BJ (cell line): ENCODE measurements at places on chromosomes 13 and 19.

DNA sequence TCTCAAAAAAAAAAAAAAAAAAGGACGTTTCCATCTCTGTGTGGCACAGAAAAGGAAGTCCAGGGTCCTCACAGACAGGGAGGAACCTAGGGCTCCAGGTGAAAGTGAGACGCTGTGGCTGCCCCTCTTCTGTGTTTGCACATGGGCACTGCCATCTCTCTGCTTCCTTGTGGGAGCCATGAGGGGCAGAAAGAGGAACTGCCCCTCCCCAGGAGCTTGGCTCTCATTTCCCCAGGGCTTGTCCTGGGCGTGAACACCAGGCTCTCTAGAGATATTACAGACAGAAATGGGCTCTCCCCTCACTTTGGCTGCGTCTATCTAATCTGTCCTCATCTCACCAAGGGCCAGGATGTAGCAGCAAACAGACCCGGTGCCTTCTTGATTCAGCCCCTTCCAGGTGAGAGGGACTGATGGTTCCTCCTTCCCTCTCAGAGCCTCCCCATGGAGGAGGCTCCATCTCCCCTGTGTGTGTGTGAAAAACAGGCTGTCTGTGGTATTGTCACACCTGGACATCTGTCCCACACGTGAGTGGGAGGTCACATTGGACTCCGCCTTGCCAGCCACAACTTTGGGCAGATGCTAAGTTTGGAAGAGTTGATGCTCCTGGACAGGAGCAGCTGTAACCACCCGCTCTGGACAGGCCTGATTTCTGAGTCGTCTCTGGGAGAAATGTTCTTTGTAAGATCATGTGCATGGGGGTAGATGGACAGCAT is 840 bp upstream of the LILRA4 start:
- no peak for DNase-seq

GRCh38 chr13:81582381-81582780 is 1241.5 kb upstream of the SPRY2 start:
- no peak for DNase-seq

DNA sequence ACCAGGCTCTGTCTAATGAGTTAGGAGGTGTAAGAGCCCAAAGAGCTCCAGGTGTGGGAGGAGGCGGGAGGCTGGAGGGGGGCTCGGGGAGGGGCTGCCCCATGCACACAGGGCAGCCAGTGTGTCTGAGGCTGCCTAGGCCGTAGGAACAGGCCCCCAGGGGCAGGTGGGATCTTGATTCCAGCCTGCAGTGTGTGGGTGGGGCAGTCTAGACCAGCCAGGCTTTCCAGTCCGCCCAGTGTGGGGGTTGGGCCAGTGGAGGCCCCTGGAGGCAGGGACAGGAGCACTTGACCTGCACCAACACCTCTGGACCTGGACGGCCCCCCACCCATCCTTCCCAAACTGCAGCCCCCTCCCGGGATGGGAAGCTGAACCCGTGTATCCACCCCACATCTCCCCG is 5.4 kb upstream of the CAMSAP3 start:
- DNase-seq = no peak

GRCh38 chr19:4715529-4716221 is 8.0 kb downstream of the DPP9 start:
- no peak for DNase-seq

DNA sequence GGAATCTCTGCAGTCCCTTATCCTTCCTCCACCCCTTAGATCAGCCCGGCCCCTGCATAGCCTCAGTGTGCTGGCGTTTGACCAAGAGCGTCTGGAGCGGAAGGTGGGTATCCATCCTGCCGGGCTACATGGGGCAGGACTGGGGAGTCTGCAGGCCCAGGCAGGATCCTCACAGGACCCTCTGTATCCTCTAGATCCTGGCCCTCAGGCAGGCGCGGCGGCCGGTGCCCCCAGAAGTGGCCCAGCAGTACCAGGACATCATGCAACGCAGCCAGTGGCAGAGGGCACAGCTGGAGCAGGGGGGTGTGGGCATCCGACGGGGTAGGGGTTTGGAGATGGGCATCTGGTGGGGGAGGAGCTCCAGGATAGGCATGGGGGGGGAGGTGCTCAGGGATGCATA is 8.9 kb downstream of the PODNL1 start:
- DNase-seq = no peak

GRCh38 chr19:35347930-35348298 is 212 bp downstream of the FFAR1 start:
- DNase-seq = no peak

DNA sequence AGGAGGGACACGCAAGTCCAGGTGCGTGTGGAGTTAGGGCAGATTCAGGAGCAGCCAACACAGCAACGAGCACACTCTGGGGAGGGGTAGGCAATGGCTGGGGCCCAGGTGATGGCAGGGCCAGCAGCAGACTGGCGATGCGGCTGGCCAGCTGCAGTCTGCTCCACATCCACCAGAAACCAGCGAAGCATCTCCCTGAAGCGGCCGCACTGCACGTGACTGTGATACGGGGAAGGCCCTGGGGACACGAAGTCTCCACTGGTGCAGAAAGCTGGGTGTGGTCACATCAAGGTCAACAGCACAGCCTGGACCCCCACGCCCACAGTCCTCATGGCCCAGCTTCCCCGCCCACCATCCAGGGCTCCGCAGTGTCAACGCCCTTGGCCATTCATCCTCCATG is 21.3 kb upstream of the EPHX3 start:
- no peak for DNase-seq

GRCh38 chr19:11963566-11964355 is 1.1 kb upstream of the ZNF763 start:
- DNase-seq = no peak

DNA sequence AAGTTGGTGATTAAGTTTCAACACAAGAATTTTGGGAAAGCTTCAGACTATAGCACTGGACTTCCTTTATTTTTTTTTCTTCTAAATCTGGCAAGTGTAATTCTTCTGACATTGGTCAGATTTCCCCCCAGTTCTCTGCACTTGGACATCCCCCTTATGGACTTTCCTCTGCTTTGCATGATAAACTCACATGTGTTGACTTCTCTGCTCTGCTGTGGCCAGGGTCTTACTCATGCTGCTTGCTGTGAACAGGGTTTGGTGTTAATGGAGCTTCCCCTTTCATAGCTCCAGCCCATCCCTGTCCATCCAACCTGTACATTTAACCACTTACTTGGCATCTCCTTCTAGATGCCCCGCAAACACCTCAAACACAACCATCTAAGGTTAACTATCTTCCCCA is 70.5 kb upstream of the SPATA13 start:
- DNase-seq = no peak

DNA sequence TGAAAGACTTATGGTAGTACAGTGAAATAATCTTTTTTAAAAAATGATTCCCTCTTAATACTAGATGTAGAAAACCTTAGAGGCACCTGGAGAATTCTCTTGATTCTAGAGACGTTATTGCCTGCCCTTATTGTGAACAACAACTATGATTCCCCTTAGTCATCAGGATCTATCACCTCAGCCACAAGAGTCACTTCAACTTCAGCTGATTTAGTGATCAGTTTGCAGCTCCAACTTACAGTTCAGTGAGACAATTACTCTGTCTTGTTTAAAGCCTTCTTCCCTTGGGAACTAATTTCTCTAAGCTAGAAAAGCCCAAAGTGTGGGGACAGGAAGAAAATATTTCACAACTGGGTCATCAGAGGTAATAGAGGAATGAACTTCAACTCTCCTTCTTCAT is 254.3 kb upstream of the SLITRK1 start:
- no peak for DNase-seq

DNA sequence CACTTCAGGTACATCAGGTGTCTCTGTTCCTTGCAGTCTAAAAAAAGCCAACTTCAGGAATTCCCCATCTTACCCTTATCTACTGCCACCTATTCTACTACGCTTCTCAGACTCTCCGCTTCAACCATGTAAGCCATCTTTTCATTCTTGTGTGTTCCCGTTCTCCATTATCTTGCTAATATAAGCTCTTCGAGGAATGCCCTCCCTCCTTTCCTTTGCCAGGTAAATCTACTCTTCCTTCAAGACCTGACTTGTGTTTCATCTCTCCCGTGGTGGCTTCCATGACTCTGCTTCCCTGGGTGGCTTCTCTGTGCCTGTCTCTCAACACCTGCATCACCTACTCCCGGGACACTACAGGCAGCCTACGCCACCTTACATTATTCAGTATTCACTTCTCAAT is 42.3 kb upstream of the MEDAG start:
- no peak for DNase-seq
